Type B pancreatic cell (in vitro differentiated cells): ENCODE measurements at places on chromosomes 1 and 21.

DNA sequence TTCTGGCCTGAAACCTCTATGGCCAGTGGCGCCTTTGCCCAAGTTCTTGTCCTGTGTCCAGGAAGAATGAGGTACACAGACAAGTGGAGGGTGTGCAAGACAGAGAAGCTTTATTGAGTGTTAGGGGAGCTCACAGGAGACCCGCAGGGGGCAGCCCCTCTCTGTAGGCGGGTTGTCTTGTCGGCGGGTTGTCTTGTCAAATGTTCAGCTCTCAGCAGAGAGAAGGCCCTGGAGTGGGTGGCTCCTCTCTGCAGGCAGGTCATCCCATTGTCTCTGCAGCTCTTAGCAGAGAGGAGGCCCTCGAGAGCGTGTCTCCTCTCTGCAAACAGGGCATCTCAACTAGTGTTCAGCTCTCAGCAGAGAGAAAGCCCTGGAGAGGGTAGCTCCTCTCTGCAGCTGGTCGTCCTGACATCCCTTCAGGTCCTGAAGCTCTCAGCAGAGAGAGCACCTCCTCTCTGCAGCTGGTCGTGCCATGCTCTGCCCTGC, 11.0 kb downstream of the COL6A2 start:
- DNase-seq, result no peak

- no peak for DNase-seq
These were observed 7.3 kb upstream of the BARHL2 start for GRCh38 chr1:90724361-90724760.

GRCh38 chr1:235851939-235852338, 14.8 kb downstream of the LYST start:
- no peak for DNase-seq

- no peak for DNase-seq
These were observed 68.8 kb downstream of the RPS6KC1 start for GRCh38 chr1:213119794-213120193.

DNA sequence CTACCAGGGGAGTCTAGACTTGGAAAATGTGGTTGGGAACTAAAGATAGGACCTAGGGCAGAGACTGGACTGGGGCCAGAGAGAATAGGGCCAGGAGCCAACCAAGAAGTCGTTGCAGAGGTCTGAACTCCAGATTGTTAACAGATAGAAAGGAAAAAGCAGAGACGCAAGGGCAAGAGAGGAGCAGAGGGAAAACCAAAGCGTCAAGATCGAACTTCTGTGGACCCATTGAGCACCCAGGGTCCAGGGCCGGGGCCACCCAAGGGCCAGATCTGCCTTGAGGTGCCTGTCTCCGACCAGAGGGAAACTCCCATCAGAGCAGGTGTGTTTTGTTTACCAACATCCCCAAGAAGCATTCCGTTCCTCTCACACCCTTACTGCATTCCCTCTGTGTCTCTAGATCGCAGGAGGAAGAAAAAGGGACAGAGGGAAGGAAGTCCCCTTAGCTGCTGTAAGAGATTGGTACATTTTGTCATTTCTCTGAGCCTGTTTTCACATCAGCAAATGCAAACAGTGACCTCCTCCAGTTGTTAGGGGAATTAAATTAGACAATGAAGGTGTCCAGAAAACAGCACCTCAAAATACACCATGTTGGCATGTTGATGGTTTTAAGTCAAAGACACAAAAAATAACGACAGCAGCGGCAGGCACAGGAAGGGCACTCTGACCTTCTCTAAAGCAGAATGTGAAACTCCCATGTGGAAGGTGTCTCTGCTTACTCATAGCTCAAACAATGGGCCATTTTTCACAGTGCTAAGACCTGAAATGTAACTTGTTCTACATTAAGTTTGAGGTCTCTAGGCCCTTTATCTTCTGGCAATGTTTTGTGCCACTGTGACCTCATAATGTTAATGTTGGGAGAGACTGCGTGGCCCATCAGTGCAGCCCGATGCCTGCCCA, 105.8 kb upstream of the RAB4A start:
- no peak for DNase-seq

DNA sequence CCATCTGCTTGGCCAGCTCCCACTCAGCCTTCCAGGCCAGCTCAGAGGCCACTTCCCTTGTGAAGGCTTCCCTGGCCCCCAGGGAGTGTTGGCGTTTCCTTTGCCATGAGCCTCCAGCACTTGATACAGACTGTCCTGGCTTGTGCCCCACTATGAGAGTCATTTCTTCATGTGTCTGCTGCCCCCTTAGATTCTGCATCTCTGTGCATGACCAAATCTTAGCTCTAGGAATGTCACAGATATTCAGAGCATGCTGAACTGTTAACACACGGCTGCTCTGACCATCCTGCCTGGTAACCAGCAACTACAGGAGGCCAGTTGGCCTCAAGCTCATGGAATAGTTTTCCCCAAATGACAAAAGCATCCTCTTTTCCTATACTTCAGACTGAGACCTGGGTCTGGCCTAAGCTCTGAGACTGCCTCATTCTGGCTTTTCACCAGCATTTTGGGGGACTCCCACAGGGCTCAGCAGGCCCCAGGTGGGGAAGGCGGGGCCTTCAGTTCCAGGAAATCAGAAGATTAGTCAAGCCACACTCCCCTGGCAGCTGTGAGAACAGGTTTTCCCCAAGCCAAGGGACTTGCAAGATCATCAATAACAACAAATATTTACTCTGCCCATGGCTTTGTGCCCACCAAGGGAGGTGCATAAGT, 182.6 kb upstream of the EDN2 start:
- DNase-seq, result no peak

- no peak for DNase-seq
These were observed 10.7 kb downstream of the C1orf162 start for GRCh38 chr1:111484391-111485026.

DNA sequence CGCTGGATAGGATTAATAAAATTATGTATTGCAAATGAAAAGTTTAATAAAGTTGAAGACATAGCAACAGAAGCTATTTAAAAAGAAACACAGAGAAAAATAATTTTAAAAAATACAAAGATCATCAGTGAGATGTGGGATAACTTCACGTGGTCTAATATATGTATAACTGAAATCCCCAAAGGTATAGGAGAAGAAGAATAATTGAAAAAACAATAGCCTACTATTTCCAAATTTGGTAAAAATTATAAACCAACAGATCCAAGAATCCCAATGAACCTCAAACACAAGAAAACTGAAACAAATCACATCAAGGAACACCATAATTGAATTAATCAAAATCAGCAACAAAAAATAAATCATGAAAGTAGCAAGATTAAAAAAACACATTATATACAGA, 44.9 kb downstream of the GREM2 start:
- DNase-seq, result no peak

DNA sequence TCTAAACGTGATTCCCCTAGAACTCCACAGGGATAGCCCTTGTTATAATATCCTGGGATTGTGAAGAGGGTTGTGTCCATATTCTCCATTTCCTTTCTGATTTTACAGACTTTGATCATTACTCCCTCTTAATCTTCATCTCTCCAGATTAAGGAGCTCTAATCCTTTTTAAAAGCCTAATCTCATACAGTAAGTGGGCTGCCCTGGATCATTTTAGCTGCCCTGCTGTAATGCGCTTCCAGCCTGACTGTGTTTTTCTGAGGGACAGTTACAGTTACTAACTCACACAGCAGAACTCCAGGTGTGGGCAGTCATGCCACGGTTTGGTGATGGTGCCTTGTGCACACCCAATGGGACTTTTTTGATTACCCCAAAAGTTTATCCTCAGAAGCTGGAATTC, 33.5 kb downstream of the PROX1 start:
- DNase-seq, result no peak

DNA sequence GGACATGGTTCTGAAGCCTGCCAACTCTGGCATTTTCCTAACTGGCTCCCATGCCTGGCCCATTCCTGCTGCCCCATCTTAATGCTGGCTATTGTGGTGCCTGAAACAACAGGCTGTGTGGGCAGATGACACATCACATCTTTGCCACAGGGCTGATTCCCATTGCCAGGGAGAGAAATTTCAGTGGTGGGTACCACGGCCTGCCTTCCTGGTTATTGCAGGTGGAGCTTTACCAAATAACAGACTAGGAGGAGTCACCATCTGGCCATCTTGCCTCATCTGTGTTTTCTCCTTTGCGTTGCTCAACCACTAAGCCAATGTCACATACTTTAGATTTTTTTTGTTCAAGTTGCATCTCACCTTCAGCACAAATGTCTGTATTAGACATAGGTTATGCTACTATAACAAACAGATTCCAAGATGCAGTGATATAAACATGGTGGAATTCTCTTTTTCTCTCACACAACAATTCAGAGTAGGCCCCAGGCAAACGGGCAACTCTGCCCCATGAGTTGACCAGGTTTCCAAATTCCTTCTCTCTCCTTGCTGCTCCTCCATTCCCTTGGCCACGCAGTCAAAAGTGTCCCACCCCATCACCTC, 14.1 kb downstream of the CDA start:
- DNase-seq, result no peak

DNA sequence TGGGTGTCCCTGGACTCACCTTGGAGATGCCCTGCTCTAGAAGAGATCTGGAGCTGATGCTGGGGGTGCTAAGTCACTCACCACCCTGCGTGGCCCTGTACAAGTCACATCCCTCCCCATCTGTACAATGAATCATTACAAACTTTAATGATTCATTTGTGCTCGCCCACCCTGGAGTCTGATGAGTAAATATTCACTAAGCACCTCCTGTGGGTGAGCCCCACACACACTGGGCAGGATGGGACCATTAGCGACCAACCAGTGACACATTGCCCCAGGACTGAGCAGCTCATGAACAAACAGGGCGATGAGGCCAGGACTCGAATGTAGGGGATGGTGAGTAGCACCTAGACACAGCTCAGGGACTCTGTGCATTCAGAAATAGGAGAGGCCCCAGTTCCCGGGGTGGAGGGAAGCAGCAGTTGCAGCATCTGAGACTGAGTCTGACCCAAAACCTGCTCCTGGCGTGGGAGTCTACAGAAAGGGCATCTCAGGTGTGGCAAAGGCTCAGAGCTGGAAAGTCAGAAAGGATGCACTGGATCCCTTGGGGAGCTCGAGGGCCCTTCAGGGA, 18.1 kb upstream of the PDZK1IP1 start:
- no peak for DNase-seq

GRCh38 chr1:207009182-207009850, 23.2 kb downstream of the C1orf116 start:
- DNase-seq, result no peak

GRCh38 chr1:1304331-1305299, 3.1 kb downstream of the ACAP3 start:
- no peak for DNase-seq

- no peak for DNase-seq
These were observed 17.2 kb downstream of the NFYC start for GRCh38 chr1:40708750-40709099.

GRCh38 chr1:232897949-232898465, 52.4 kb upstream of the NTPCR start:
- DNase-seq, result no peak

DNA sequence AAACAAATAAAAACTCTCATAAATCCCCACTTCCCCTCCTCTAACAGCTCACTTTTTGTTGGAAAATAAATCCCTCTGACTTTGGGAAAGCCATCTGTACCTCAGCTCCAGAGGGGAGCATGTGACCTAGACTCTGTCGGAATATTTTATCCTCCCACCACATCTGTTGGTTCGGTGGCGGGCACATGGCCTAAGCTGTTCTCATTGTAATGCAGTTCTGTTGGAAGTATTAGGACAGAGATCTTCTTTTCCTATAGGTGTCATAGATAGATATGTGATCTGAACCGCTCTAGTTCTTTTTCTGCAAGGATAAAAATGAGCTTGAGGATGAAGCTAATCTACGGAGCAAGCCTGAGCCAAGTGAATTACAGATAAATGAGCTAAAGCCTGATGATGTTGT, 50.5 kb upstream of the EPS8L3 start:
- no peak for DNase-seq

DNA sequence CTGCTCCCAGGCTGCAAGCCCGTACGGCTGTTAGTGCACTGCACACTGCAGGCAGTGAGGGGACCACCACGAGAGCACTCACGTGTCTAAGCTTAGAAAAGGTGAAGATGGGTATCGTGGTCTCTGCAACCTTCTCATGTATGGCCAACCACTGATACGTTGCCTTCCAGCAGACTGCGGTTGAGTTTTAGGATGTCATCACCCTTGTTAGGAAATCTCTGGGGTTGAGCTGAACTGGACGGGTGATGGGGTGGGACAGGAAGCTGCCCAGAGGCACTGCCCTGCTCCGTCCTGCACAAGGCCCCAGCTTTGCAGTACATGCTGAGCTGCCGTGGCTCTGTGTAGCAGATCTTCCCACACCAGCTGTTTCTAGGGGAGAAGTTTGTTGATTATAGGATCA, 43.3 kb downstream of the FAAP20 start:
- no peak for DNase-seq

GRCh38 chr1:156895455-156895812, 1.9 kb downstream of the PEAR1 start:
- DNase-seq, result no peak

DNA sequence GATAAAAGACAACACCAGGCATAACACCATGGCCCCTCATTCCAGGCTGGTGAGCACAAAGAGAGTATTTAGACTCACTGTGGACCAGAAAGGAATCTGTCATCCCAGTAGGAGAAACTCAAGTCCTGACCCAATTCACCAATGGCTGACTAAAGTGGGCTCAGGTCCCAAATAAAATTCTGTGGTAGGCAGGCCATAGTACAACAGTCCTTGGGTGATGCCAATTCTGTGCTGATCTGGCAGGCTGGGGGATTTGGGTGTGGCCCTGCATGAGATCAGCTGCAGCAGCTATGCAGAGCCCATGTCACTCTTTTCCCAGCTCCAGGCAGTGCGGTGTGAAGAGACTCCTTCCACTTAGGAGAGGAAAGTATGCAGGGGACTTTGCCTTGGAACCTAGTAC, 245.1 kb downstream of the LBR start:
- DNase-seq, result no peak

GRCh38 chr21:16797540-16797939, 715.3 kb upstream of the CXADR start:
- DNase-seq, result no peak

DNA sequence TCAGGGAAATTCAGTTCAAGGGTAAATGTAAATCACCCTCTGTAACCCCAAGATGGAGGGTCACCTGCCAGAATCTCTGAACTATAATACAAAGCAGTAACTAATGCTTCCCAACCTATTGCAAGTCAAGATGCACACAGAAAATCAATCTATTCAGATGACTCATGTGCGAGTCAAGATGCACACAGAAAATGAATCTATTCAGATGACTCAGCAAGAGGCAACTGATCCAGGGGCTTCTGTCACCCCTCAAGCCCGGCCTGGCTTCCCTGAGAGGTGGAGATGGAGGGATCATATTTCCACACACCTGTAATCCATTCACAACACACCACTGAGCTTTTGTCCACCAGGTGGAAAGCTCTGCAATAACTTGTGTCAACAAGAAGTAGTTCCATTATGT, 17.4 kb upstream of the HIVEP3 start:
- no peak for DNase-seq
